NCI-H524 (cell line): ENCODE measurements at places on chromosomes 13 and 19.

DNA sequence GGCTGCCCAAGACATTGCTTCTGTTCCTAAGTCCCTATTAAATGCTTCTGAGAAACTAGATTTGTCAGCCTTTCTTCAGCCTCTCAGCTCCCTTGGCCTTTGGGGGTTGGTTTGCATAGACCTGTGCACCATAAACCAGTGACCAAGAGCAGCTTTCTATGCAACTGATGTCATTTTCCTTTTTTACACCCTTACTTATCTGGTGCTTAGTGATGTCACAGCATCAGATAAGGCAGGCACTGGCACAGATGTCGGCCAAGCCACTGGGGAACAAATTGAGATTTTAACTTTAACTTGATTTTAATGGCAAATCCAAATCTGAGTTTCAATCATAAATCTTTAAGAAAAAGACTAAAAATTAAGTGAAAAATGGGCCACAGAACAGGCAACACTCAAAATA lies 59.8 kb downstream of the RUBCNL start:
- no peak for DNase-seq

- DNase-seq, result no peak
Measured at GRCh38 chr13:47959468-47960247, 41.4 kb downstream of the SUCLA2 start.

DNA sequence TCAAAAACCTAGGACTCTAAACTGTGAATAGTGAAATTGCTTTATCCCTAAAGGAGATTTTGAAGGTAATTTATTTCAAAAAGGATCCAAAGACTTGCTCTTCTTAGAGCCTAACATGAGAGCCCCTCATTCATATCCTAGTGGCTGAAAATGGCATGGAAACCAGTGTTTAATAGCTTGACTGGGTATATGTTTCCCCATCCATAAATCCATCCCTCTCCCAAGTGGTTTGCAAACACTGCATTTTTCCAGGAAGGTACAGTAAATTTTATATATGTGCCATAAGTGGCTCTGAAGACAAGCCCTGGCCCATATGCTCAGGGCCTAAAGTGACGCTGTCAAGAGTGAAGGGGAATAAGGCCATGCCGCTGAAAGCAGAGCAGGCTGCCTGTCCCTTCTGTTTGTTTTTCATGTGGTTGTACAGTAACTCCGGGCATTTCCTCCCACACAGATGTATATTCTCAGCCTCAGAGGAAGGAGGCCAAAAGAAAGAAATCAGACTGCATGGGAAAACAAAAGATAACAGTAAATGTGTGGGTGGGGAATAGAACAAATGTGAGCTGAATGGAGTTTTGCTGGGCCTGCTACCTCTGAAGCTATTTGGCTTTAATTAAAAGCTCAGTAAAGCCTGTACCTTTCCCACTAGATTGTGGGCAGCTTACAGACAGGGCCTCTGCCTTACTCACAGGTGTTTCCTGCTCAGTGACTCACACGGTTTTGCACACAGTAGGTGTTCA lies 181.9 kb downstream of the PCDH9 start:
- DNase-seq, result peak; percentile 71

- DNase-seq, result no peak
Measured at GRCh38 chr13:41454170-41454569, 3.2 kb upstream of the RGCC start.

DNA sequence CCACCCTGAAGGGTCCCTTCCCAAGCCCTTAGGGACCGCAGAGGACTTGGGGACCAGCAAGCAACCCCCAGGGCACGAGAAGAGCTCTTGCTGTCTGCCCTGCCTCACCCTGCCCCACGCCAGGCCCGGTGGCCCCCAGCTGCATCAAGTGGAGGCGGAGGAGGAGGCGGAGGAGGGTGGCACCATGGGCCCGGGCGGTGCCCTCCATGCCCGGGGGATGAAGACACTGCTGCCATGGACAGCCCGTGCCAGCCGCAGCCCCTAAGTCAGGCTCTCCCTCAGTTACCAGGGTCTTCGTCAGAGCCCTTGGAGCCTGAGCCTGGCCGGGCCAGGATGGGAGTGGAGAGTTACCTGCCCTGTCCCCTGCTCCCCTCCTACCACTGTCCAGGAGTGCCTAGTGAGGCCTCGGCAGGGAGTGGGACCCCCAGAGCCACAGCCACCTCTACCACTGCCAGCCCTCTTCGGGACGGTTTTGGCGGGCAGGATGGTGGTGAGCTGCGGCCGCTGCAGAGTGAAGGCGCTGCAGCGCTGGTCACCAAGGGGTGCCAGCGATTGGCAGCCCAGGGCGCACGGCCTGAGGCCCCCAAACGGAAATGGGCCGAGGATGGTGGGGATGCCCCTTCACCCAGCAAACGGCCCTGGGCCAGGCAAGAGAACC lies 1.5 kb downstream of the EGLN2 start:
- DNase-seq, result no peak

DNA sequence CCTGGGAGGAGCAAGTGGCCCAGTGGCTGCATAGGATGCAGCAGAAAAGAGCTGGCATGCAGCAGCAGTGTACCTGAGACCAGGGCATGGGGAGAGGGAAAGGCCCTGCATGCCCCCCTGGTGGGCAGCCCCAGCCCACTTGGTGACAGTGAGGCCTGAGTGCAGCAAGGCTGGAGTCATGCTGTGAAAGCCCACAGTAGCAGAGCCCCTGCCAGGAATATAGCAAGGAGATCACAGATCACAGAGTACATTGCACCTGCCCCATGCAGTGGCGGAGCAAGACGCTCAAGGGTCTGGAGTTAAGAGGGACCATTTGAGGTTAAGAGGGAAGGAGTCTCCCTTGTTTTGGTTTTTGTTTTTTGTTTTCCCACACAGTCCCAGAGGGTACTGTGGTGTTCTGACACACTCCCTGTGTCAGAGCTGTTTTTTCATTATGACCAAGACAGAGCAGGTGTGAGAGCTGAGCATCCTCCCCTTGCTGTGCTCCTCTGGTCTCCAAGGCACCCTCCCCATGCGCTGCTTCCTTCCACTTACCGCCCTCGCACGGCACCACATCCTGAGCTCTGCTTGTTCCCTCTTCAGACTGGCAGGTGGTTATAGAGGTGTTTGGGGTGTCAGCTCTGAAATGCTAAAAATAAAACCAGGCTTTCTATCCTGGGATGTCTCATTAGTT lies 85.0 kb upstream of the UBL3 start:
- DNase-seq, result no peak

GRCh38 chr19:13034636-13035035 lies 39.4 kb downstream of the NFIX start:
- no peak for DNase-seq

DNA sequence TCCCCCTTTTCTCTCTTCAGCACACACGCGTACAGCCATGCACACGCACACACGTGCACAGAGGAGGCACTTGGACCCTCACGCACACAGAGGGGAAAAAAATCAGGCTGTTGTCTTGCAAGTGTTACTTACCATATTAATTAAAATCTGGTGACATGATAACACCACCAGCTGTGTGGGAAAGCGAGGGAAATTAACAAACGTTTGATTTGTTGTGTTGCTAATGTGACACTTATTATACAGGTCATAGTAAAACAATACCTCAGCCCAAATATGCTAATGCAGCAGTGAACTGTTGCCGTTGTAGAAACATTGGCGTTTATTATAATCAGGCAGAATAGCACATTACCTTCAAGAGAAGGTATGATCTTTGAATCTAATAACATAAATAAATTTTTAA lies 211.7 kb downstream of the TEX29 start:
- no peak for DNase-seq

DNA sequence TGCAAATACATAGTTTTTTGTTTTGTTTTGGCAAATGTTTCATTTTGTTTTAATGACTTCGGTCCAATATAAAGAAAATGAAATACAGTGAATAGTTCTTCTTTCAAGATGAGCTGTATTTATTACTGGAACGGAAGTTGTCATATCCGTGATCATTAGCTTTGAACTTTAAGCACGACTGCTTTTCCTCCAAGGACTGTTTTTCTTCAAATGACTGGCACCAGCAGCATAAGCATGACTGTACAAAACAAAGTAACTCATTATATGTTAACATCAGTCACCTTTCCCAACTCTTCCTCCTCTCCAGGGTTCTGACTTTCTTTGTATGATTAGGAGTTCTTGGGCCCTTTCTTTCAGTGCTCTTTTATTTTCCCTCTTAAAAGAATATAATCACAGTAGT lies 20.5 kb downstream of the EDNRB start:
- DNase-seq, result no peak

DNA sequence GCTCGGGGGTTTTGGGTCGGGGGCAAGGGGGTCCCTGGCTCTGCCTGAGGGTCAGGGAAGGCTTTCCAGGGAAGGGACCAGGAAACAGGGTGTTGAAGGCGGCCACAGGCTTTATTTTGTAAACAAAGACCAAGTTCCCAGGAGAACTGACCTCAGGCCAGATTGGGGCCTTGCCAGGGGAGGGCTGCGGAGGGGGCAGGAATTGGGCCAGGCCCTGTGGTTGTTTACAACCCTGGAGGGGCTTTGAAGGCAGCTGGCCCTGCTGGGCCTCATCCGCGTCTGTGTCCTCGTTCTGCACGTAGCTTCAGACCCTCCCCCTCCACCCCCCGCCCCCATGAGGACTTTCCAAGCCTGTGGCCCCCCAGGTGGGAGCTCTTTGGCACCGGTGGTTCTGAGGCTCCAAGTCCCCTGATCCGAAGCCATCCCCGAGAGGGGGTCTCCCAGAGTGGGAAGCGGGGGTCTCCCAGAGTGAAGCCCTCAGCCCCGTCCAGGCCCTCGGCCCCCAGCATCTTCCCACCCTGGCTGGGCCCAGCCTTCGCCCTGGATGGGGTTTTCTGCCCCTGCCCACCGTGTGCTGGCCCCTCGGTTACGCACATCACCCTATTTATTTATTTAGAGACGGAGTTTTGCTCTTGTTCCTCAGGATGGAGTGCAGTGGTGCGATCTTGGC lies 13.5 kb upstream of the BSG start:
- no peak for DNase-seq

GRCh38 chr13:67217880-67218279 lies 12.3 kb downstream of the PCDH9 start:
- no peak for DNase-seq

- no peak for DNase-seq
Measured at GRCh38 chr19:43581467-43581866, 5.9 kb downstream of the PINLYP start.

DNA sequence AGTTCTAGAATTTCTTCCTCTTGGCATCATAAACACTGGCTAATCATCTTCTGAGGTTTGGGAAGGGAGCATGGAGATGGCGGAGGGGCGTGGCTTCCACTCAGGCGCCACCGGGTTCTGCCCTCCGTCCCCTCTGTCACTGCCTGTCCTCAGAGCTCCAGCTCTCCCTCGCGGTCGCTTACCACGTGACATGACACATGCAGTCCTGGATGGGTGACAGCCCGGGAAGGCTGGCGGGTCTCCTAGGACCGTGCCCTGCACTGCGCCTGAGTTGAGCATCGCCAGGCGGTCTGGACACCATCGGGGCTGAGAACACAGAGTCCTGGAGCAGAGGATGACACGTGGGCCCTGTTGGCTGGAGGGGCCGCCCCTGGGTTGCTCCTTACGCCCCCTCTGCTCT lies 123.3 kb downstream of the RAB20 start:
- DNase-seq, result no peak

DNA sequence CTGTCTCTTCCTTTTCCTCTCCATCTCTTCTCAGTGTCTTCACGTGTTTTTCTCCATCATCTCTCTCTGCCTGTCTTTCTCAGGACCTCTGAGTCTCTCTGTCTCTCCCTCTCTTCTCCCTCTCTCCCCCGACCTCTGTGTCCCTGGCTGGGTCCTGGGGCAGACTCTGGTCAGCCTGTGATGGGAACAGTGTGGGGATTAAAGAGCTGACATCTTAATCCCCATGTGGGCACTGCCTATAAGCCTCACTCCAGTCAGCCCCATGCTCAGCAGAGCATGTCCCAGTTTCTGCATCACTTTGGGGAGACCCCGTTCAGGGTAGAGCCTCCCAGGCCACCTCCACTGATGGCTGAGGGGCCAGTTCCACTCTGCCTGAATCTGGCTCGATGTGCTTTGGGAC lies 16.2 kb downstream of the EGLN2 start:
- no peak for DNase-seq

GRCh38 chr13:112071723-112072533 lies 5.0 kb downstream of the SOX1 start:
- no peak for DNase-seq

GRCh38 chr19:16897029-16897855 lies 8.4 kb downstream of the F2RL3 start:
- DNase-seq, result no peak

DNA sequence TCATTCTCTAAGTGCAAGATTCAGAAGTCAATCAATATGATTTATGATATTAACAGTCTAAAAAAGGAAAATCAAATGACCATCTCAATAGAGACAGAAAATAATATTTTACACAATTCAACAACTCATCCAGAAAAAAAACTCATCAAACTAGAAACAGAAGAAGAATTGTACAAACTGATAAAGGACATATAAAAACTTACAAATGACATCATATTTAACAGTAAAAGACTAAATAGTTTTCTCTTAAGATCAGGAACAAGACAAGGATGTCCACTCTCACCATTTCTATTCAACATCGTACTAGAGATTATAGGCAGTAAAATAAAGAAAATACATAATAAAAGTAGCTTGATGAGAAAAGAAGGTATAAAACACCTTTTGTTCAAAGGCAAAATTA lies 527.3 kb downstream of the DACH1 start:
- DNase-seq, result no peak

DNA sequence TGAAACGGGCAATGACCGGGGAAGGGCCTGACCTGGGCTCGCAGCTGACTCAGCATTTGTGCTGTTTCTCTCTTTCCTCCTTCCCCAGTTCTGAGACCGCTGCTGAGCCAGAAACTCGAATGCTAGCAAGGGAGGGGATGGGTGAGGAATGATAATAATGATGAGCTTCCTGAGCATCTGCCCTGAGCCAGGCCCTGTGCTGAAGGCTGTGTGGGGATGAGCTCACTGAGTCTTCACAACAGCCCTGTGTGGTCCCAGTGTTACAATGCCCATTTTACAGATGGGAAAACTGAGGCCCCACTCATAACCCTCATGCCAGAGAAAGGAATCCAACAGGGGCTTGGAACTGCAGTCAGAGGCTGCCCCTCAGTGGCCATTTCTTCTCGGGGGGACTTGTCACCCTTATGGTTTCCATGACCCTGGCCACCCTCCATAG lies 8.1 kb downstream of the SULT2B1 start:
- DNase-seq, result no peak

DNA sequence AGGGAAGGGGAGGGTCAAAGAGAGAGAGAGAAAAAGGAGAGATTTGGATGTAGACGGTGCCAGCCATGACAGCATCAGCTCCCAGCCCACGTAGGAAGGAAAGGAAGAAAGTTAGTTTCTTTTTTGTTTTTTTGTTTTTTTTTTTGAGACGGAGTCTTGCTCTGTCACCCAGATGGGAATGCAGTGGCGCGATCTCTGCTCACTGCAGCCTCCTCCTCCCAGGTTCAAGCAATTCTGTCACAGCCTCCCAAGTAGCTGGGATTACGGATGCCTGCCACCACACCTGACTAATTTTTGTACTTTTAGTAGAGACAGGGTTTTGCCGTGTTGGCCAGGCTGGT lies 27.6 kb downstream of the ELL start:
- DNase-seq, result no peak

GRCh38 chr19:15288146-15288963 lies 44.0 kb downstream of the BRD4 start:
- peak; percentile 95 for DNase-seq
